AG09309 (cell line): ENCODE measurements at places on chromosomes 11 and 22.

GRCh38 chr11:95674657-95675358, 114.8 kb downstream of the FAM76B start:
- no peak for DNase-seq

DNA sequence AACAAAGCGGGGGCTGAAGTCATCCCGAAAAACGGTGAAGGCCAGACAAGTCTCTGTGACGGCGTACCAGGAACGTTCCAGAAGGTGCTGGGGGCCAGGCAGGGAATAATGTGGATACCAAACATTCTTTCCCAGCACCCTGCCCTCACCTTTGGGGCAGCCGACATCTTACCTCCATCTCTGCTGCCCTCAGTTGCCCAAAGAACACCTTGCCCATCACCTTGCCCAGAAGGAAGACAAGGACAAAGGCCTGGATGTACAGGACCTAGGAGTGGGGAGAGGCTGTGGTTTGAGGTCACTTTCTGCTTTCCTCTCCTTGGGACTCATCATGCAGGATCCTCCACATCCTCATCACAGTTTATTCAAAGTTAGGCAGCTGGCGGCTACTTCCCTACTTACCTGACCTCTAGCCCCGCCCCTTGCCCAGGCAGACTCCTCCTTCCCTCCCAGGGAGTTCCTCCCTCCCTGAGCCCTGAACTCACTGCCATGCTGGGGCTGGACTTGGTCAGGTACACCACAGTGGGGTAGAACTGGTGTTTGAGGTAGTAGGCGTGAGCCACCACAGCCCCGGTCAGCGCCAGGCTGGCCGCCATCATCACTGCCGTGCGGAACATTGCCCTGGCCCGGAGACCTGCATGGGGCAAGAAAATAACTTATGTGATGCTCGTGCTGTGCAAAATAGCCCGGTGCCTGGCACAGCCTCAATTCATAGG, 1.2 kb downstream of the SYVN1 start:
- DNase-seq = no peak

GRCh38 chr22:30472994-30473720, 1.3 kb upstream of the SEC14L3 start:
- DNase-seq = no peak

GRCh38 chr22:30970356-30970746, 1.3 kb downstream of the TUG1 start:
- no peak for DNase-seq

DNA sequence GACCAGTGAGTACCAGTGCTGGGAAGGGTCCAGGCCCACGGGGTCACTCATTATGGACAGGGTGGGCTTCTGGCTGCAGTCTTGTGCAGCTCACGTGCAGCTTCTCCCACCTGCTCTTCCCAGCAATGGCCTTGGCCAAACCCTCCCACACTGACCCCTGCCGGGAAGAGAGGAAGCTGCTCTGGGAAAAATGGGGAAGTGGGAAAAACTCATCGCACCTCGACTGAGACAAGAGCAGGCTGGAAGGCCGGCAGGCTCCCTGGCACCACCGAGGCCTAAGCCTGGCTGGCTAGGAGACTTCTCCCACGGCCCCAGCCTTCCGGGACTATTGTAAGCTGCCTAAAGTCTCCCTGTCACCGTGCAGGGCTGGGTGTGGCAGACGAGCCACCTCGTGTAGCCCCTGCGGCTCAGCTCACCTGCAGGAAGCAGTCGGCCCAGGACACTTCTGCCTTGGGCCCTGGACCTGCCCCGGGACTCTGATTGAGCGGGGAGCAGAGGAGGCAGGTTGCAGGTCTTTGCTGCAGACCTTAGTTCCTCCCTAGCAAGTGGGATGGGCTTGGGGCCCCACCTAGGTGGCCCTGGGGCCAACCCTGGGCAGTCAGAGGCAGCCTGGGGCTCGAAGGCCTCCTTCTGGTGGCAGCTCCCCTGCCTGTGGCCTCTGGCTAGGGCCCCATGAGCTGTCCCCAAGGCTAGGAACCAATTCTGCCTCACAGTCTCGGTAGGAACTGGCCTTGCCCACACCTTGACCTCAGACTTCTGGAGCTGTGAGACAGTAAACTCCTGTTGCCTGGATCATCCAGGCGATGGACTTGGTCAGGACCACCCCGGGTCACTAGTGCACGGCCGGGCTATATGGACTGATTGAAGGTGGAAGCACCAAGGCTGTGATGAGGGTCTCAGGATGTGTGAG, 23.1 kb downstream of the MRGPRG start:
- DNase-seq = no peak

DNA sequence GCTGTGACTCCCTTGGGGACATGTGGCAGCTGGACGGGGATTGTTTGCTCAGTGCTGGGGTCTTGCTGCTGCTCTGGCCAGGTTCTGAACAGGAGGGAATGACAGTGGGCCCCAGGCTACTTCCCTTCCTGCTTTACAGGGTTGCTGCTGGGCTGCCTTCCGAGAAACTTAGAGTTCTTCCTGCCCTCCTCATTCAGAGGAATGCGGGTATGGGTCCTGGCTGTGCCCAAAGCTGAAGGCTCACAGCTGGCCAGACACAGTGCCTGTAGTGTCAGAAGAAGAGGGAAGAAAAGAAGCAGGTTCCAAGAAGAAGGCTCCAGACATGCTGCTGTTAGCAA, 108.3 kb upstream of the PARVA start:
- DNase-seq = no peak

DNA sequence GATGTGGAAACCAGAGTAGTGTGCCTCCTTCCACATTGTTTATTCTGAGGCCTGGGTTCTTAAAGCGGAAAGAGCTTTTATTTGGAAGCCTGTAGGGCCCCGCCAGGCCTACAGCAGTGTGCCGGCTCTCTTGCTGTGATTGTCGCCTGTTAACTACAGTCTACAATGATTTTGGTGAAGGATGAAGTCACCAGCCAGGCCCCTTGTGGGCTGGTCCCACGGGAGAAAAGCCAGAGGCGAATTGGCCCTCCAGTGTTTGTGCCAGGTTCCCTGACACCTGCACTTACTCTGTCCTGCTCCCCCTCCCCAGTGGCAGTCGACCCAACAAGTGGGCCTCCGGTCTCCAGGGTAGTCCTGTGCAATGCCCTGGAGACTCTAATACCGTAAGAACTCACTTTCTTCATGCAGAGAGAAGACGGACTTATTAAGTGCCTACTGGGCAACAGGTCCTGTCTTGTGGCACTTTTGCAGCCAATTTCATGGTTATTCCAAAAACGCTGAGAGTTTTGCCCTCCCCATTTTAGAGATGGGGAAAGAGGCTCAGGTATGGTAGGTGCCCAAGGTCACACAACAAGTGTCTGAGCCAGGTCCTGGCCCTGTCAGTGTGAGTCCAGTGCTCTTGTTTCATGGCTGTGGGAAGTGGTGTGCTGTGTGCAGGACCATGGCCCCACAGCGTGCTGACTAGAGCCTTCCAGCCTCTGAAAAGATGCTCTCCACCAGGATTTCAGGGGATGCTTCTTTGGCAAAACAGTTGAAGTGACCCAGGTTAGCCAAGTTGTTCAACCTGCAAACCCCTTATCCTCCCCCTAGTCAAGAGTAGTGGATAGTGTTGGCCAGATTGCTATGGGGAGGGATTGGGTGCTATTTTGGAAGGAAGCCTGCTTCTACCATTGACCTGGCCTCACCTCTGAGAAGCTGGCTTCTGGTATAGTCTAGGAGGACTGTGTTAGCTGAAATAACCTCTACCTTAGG, 1.4 kb downstream of the MICAL2 start:
- no peak for DNase-seq

DNA sequence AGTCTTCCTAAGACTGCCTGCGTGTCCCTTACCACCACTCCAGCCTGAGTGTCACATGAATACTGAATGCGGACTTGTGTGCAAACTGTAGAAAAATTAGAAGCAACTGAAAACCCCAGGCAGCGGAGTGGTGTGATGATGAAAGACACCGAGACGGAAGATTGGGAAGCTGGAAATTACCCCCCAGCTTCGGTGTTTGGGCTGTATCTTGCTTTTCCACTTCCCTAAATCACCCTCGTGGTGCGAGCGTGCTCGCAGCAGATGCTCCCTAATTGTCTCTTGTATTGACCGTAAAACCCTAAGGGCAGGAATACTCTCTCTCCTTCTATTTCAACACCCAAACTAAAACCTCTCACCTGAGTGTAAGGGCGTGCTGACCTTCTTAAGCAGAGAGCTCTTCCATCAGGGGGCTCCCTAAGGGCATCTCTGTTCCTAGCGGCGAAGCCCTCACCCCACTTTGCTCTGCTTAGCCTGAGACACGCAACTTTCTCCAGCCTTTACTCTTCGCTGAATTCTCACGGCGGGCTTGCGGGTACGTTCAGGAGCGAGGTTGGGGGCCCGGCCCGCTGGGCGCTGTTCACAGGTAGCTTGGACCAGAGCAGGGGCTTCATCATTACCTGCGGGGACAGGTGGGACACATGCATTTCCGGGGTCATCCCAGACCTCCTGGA, 62.4 kb downstream of the CRYBB2 start:
- no peak for DNase-seq

DNA sequence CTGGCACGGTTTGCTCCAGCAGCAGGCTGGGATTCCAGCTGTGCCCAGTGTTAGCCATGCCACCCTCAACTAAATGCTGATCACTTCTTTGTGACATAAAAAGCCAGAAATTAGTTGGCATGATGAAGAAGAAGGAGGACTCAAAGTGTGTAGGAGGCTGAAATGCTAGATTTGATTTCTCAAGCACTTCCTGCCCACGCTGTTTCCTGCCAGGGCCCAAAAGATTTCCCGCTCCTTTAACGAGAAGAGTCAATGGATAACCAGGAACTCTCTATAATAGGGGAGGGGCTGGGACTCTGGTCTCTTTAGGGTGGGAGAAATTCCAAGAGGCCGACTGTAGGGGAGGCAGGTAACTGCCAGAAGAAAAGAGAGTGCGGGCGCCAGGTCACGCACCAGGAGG, 26.4 kb downstream of the APOL3 start:
- DNase-seq = no peak

DNA sequence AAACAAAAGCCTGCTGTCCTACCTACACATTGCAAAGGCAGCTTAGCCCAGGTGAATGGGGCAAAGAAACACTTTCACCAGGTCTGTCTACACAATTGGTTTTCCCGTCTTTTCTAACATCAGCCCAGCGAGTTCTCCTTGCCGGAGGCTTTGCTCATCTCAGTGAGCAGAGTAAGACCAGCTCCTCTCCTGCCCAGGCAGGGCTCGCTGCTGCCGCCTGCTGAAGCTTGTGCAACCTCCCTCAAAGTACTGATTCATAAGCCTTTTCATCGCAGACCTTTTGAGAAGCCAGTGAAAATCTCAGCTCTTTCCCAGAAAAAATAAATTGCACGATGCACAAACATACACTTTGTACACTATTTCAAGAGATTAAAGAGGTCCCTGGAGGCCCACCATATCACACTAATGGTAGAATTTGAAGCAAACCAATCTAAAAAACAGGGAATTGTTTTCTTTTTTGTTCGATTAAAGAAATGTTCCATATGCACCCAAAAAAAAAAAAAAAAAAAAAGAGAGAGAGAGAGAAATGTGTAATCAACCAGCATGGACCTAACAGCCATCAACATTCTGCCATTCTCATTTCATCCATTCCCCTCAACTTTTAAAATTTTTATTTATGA, 328.1 kb upstream of the MPPED2 start:
- DNase-seq = no peak

GRCh38 chr11:122786896-122787295, 51.4 kb upstream of the CRTAM start:
- DNase-seq = no peak
